ENCODE measurements at places on chromosomes 16 and 17. TPM values are rescaled to one million over a fixed set of nuclear protein-coding genes. Genes with fewer than 3 reads are reported as not detected.

MT3 gene
- total RNA-seq, result 1.4 TPM

DLX3 gene
- 0.26 TPM for total RNA-seq

SCPEP1 gene
- 77.0 TPM for total RNA-seq

ITGAD gene
- total RNA-seq, result 0.09 TPM

OR2C1 gene
- total RNA-seq, result 0.14 TPM

CDK3 gene
- total RNA-seq, result 11.9 TPM

NECAB2 gene
- total RNA-seq, result 0.29 TPM

TPSG1 gene
- 1.6 TPM for total RNA-seq

ZPBP2 gene
- total RNA-seq, result not detected

RND2 gene
- 2.8 TPM for total RNA-seq

TMEM208 gene
- total RNA-seq, result 46.9 TPM

C17orf78 gene
- not detected for total RNA-seq

DNA sequence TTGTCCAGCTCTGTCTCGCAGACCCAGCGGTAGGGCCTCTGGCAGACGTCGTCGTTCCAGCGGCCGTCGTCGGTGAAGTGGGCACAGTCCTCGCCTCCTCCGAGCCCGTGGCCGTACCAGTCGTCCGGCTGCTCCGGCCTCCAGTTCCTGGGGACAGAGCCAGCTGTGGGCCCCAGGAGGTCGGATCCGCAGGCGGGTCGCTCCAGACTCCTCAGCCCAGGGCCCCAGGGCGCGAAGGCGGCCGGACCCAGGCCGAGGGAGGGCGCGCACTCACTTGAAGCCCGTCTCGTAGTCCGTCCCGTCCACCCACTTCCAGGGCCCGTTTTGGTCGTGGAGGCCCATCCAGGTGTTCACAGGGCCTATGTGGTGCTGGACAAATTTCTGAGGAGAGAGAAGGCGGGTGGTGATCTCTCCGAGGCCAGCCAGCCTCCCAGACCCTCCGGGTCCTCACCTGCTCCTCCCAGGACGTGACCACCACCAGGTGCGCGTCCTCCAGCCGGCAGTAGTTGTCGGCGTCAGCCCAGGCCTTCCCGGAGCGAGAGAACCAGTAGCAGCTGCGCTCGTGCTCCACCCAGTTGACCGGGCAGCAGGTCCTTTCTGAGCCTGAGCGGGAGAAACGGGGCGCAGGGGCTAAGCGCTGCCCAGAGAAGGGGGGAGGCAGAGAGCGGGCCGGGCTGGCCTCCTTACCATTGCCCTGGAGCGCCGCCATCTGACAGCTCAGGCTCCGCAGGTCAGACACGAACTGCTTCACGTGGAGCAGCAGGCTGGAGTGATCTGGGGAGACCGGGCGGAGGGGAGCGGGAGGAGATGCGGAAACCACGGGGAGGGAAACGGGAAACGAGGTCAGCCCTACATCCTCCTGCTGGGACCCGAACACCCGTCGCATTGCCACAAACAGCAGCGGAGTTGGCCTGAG, 5.2 kb downstream of the ASGR1 start:
- DNase-seq, result peak; percentile 74

- no peak for DNase-seq
Measured at GRCh38 chr16:31727553-31727952, 146.1 kb upstream of the ZNF267 start.

DNA sequence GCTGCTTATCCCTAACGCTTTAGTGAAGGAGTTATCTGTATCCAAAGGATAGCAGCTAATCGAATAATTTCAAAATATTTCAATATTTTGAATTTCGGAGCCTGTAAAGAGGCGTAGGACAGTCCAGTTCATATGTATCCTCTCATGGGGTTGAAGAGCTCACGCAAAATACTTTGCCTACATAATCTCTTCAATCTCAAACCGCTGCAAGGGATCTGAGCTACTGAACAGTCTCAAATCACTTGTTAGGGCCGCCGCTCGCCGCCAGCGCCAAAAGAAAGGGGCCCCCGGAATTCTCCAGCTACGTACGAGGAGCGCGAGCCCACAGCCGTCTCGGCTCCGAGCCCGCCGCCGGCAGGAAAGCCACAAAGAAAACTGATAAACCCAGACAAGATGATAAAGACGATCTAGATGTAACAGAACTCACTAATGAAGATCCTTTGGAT, 601 bp upstream of the RFWD3 start:
- peak; percentile 18 for DNase-seq

DNA sequence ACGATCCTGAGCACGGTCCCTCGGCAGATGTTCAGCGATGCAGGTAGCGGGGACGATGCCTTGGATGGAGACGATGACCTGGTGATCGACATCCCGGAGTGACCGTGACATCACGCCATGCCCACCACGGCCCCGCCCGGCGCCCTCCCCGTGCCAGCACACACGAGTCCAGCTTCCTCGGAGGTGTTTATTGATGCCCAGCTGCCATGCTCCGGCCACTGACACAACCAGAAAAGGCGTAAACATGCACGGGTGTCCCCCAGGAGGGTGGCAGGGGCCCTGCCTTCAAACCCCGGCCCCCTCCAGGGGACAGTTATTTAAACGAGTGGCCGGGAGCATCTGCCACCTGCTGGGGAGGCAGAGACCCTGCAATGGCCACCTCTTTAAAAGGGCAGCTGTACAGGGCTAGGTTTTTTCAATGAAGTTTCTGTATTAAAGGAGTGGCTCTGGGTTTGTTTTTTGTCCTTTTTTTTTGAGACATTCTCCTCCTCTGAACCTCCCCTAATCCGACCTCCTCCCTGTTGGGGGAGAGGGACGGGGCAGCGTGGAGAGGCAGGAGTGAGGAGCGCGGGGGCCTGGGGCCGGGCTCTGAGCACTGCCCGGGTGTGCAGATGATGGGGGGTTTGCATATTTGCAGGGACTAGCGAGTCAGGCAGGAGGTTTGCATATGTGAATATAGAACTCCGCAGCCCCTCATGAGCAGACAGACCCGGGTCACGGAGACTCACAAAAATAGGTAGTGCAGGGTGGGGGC, 5.3 kb downstream of the DOC2A start:
- no peak for DNase-seq

- DNase-seq, result no peak
Measured at GRCh38 chr16:67183-67791, 5.1 kb downstream of the RHBDF1 start.

GRCh38 chr16:30923554-30924075, at the start of gene FBXL19:
TSS of gene FBXL19 (plus strand) at chr16:30923572. CDS start at chr16:30925755, 2,183 bp downstream.
- no peak for DNase-seq

- DNase-seq, result no peak
Measured at GRCh38 chr16:6096931-6097670, 999.5 kb upstream of the EEF2KMT start.

GRCh38 chr17:8803531-8804420, 4.6 kb upstream of the MFSD6L start:
- DNase-seq, result no peak

DNA sequence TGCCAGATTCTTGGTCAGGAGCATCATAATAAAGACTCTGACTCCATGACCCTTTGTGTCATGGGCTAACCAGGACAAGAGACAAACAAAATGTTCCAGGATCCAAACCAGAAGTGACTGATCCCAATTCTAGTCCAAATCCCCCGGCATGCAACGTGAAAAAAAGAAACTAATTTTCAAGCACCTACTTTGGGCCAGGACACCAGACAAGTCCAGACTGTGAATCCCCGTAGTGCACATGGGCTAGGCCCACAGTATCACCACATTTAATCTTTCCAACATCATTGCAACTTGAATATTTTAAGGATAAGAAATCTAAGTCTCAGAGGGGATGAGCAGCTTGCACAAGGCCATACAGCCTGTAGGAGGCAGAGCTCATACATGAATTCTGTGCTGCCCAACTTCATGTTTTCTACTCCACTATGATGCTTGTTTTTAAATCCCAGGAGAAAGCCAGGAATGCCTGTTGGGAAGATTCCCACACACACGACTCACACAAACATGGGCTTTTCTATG, 365.7 kb downstream of the NPIPA8 start:
- no peak for DNase-seq

GRCh38 chr16:50068550-50068949, 2.8 kb downstream of the HEATR3 start:
- no peak for DNase-seq

GRCh38 chr16:74666010-74666421, 661 bp downstream of the RFWD3 start:
- DNase-seq, result no peak

- no peak for DNase-seq
Measured at GRCh38 chr16:31167315-31167714, 12.6 kb upstream of the FUS start.

DNA sequence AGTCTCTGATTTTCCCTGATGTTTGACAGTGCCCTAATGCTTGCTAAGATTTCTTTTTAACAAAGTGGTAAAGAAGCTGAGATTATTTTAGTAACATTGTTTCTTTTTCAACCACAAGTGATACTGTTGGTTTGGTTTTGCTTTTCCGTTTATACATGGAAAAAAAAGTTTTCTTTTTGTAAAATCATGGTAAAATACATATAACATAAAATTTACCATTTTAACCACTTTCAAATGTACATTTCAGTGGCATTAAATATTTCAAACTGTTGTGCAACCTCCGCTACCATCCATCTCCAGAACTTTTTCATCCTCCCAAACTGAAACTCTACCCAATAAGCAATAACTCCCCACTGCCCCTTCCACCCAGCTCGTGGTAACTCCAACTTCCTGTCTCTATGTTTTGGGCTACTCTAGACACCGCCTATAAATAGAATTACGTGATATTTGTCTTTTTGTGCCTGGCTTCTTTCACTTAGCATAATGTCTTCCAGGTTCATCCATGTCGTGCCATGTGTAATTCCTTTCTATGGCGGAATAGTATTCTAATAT, 4.6 kb downstream of the CIITA start:
- DNase-seq, result no peak

- DNase-seq, result no peak
Measured at GRCh38 chr17:61461586-61461966, 9.4 kb downstream of the TBX4 start.

DNA sequence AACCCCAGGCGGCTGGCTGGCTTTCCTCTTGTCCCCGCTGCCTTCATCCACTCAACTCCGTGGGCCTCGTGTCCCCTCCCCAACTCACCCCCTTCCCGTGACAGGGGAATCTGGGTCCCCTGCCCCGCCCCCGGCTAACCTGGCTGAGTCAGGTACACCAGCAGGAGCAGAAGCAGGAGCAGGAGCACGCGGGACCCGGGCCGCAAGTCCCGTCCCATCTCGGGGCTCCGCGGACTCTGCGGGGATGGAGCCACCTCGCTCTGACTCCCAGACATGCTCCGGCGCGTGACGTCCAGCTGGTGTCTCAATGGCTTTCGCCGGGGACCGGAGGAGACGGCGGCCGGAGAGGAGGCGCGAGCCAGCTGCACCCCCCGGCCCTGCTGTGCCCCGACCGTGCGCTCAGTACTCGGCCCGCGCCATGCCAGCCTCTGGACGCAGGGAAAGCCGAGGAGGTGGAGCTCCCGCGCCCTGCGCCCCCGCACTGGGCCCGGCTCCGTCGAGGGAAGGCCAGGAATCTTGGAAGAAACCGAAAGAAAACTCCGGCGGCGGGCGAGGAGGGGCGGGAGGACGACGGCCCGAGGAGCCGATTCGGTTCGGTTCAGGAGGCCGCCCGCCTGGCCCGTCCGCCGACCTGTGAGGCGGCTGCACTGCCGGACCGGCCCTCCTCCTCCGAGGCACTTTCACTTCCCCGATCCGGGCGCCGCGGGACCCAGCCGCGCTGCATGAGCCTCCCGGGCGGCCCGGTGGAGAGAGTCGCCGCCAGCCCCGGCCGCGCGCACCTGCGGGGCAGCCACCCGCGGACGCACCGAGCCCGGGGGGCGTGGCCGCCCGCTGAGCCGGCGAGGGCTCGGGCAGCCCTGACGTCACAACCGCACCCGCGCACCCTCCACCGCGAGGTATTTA, at the start of the genes CXCL16 and ZMYND15:
Gene CXCL16, minus strand, starts transcription at position 807 of the 903 bp plus-strand sequence. Its CDS starts 589 bp downstream, at position 218.
Gene ZMYND15, plus strand, starts transcription at position 712 of the 903 bp plus-strand sequence. CDS start 716 bp downstream, outside the sequence.
- peak; percentile 48 for DNase-seq

DNA sequence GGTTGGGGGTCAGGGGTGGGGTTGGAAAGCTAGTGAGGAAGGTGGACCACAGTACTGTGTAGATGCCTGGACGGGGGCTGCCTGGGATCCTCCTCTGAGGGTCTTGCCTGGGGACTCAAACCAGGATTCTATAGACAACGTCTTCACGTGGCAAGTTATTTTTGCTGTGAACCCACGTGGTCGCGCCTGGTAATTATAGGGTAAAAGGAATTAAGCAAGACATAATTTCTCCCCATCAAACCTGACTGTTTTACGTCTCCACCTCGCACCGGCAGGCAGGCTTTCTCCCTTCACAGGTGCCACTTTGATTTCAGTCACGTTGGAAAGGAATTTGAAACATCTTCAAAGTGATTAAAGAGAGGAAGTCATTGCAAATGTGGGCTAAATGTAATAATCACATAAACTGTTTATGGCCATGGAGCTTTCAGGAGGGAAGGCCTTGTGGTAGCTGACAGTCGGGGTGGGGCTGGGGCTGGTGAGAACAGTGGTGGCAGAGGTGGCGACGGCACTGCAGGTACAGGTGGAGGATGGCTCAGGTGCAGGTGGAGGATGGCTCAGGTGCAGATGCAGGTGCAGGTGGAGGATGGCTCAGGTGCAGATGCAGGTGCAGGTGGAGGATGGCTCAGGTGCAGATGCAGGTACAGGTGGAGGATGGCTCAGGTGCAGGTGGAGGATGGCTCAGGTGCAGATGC, 197.1 kb upstream of the NLRP1 start:
- no peak for DNase-seq
